T-helper 2 cell (primary cell): ENCODE measurements at places on chromosomes 12 and 14.

DNA sequence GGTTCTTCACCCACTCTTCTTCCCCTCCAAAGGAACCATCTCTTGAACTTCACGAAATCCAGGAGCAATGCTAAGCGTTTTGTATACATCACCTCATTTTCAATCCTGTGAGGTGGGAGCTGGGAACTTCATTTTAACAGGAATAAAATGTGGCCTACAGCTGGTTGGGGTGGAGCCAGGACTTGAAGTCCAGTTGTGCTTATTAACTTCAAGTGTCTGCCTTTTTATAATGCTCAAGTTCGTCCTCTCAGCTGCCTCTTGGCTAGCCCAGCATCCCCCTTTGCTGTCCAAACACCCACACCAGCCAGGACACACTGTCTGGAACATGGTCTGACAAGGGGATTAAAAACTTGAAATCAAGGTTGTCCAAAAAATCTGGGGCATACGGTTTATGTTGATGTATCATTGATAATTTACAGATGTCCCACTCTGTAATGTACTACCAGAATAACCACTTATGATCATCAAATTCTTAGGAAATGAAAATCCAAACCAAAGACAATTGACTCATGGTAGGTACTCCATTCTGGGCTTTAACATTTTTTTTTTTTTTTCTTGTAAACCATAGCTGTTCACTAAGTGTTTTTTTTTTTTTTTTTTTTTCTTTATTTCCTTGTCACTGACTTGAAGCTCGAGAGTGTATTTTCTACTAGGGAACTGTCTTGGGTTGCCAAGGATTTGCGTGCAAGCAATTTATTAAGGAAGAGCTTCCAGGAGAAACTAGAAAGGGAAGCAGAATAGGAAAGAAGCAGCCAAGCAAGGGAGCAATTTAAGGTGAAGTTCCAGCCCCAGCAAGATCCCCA is 252.3 kb downstream of the EFCAB11 start:
- DNase-seq, result no peak

DNA sequence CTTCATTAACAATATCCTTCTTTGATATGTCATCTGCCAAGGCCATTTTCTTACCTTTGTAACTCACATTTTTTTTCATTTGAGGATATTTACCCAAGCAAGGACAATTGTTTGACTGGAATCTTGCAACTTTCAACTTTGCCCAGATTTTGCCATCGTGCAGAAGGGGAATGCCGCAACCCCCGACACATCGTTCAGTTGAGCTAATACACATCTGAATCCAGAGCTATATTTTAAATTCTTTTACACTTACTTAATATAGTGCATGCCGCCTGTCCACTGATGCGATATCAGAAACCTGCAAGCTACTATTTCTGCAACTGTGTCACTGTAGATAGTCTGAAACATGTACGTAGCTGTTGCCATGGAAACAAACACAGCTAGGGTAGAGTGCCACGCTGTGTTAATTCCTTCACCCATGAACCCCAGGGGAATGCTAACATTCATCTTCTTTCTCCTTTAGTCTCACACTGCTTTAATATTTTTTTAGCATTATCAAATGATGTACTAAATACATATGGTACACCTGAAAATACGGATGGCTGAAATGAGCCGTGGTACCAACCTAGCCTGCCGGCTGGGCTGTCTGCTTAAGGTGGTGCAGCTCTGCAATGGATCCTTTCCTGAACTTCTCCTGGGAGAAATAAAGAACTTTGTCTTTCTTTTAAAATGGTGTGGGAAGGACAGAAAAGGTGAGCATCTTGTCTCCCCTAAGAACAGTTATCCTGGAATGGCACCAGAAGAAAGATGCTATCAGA is 77.0 kb upstream of the FOXN3 start:
- DNase-seq, result no peak

DNA sequence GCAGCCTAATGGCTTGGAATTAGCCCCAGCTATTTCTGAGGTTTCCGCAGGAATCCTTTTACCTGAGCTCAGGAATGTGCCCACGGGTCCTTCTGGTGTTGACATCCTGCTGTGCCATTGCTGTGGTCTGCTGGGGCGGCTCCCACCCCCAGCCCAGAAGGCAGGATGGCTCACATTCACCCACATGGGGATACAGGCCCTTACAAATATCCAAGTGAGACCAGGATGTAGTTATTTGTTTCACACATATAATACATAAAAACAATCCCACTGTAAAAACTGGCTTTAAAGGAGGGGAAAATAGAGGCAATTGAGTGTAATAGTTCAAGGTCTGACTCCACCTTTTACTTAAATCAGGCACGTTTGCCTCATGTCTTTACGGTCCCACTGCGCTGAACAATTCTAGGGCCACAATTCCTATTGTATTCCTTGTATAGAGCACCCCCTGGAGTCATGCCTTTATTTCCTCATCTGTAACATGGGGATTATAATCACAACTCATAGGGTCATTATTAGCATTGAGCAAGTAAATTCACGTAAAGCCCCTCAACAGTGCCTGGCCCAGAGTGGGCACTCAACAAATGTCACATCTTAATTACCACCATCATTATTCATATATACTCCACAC is 57.2 kb upstream of the FICD start:
- DNase-seq, result no peak

DNA sequence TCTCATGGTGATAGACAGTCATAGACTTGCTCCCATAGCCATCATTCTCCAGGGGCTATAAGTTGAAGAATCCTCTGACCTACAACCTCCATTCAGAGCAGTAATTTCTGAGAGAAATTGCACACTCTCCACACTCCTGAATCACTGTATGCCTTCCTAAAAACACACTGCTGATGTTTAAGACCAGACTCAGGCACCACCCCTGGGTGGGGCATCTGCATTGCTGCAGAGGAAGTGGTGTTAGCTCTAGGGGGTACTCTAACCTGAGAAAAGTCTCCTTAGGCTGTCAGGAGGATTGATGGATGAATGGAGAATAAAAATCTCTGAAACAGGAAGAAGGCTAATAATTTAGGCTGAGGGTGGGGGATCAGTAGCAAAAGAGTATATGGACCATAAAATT is 436.1 kb downstream of the DAD1 start:
- DNase-seq, result no peak

- DNase-seq, result no peak
Observed at GRCh38 chr12:29578731-29579130, 81.2 kb upstream of the OVCH1 start.

DNA sequence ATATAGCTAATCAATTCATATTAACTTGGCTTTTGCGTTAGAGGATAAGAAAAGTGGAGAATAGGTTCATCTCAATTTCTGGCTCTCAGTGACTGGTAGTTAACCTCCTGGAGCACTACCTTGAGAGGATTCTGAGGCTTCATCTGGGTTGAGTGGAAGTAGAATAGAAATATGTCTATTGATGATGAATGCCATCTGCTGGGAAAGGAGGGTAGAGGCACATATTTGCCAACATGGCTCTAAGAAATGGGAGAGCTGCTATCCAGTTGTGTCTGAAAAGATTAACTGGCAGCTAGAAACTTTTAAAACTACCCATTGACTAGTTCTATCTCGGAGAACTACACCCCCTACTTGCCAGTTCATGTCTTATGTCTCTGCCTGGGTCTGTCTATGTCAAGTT is 530.1 kb downstream of the NRXN3 start:
- no peak for DNase-seq

- DNase-seq, result no peak
Observed at GRCh38 chr12:52704464-52704863, 1.1 kb upstream of the KRT77 start.

- DNase-seq, result no peak
Observed at GRCh38 chr14:103496776-103497175, 25.9 kb downstream of the CKB start.

- DNase-seq, result no peak
Observed at GRCh38 chr12:105280966-105281693, 45.2 kb upstream of the APPL2 start.

DNA sequence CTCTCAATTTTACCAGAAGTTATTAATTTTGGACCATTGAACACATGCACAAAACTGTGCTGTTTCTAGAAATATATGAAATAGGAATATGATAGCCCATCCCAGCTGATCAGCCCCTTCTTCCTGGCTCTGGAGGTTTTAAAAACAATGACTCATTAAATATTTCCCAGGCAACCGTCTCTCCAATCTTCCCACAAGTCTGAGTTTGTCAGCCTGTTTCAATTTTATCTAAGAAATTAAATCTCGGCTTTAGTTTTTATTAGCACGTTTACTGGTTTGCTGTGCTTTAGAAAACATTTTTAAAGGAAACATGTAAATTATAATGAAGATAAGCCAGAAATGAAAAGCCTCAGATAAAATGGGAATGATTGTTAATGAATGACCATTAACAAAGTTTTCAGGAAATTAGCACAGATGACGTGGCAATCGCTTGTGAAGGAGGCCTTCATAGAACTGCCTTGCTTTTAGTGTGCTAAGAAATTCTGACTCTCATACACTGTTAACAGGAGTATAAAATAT is 89.3 kb upstream of the RAP1B start:
- DNase-seq, result no peak
